ENCODE measurements at places on chromosomes 4 and X.

DNA sequence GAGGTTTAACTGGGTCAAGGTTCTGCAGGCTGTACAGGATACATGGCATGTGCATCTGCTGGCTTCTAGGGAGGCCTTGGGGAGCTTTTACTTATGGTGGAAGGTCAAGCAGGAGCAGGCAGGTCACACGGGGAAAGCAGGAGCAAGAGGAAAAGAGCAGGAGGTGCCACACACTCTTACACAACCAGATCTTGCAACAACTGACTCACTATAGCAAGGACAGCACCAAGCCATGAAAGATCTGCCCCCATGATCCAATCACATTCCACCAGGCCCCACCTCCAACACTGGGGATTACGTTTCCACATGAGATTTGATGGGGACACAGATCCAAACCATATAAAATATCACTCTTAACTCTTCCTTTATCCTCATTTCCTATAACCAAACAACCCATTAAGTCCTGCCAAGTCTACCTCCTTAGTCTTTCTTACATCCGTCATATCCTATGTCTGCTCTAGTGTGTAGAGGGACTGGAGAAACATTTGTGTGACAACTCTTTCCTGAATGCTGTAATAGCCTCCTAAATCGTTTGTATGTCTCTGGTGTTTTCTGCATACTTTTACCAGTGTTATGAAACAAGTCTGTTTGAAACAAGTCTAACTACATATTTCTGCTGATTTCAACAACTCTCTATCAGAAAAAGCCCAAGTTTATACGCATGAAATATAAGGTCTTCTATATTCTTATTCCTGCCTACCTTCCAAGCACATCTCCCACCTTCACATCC, 8.3 kb upstream of the RAP2C start:
- DNase-seq = no peak

- DNase-seq = no peak
Measured at GRCh38 chrX:17154001-17154400, 207.5 kb downstream of the REPS2 start.

DNA sequence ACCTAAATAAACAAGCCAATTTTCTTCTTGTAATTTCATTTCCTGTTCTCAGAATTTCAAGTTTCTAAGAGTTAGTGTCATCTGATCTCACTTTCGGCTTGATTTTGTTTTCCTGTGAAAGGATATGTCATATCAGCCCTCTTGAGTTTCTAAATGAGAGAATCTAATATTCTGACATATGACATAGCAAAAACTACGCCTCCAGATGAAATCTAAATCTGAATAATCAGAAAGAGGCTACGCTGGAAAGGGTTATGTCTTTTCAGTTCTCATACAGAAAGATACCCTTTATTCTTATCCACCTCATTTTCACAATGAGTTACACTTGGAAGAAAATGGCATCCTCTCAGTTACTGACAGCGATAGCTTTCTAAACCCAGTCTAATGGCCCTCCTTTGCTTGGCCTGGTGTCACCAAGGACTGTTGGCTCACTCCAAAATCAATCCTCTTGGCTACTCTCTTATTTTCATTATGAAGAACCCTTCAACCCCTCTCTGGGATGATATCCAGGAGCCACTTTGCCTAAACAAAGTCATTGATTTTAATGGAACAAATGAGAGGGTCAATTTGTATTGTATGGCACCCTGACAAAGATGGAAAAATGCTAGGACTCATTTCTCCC, 65.6 kb downstream of the ASB9 start:
- DNase-seq = no peak

- no peak for DNase-seq
Measured at GRCh38 chrX:121150217-121150616, 102.8 kb downstream of the GLUD2 start.

DNA sequence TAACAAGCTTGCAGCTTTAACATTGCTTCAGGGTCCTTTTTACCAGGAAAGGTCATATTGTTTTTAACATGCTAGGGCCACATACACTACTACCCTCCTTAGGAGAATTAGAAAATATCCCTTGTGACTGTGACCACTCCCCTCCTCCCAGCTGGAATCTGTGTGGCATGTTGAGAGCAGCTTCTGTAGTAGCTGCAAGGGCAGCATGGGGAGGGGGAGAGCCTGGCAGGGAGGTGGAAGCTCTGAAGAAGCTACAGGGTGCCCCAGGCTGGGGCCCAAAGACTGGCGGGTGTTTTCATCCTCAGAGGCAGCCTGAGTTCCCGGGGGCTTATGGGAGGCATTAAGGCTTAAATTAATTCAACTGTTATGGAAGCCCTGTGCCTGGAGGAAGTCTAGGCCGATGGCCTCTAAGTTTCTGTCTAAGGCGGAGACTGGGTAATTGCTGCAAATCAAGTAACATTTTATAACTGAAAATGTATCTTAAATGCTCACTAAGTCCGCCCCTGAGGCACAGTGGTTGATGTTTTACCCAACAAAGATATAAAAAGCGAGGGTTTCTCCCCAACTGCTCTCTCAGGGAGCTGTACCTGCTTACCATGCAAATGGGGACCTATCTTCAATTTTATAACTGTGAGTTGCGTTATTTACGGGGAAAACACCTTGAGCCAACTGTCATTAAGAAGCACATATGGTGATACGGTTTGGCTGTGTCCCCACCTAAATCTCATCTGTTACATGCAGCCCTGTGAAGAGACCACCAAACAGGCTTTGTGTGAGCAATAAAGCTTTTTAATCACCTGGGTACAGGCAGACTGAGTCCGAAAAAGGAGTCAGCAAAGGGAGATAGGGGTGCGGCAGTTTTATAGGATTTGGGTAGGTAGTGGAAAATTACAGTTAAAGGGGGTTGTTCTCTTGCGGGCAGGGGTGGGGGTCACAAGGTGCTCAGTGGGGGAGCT, 37.4 kb upstream of the STS start:
- no peak for DNase-seq

GRCh38 chr4:7295197-7295910, 103.0 kb downstream of the SORCS2 start:
- DNase-seq = no peak

GRCh38 chrX:20221902-20222301, 44.8 kb downstream of the RPS6KA3 start:
- no peak for DNase-seq

- DNase-seq = no peak
Measured at GRCh38 chrX:120315776-120316175, 4.5 kb upstream of the TMEM255A start.

GRCh38 chr4:123291329-123291728, 105.3 kb upstream of the SPRY1 start:
- no peak for DNase-seq

All from stimulated activated CD8-positive, alpha-beta memory T cell treated with anti-CD3 and anti-CD28 coated beads, Interleukin-12 subunit alpha, Interleukin-12 subunit beta, amount 100 ng/mL, for 1 hour (primary cell).